Inflammatory macrophage treated with lipopolysaccharide for 4 hours (primary cell): ENCODE measurements at places on chromosomes 16 and 17.
A peak's percentile ranks its signal among the peaks of the same experiment; 100 is the strongest.

DNA sequence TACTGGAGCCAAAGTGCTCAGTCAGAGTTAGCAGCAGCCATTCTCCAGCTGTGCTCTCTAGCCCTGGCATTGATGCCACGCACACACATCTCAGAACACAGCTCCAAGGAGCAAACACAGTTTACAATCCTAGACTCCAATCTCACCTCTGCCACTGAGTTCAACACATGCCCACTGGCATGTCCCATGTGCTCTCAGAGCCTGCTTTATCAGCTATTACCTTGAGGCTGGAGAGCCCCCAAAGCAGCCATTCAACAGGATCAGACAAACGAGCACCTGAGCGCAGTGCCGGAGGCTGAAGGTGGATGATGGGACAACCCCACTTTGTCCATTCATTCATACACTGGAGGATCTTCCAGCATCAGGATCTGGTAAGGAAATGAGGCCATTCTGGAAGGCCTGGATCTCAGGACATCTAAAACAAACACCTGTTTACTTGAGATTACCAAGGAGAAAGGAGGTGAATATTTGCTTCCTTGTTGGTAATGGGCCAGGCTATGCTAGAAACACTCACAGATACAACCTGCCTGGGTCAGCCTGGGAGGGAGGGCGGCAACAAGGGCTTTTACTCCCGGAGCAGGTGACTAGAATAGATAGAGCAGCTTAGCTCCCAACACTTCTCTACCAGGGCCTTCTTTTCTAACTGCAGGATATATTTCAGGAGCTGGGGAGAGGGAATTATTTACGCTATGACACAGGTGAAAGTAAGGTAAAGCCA, 25.4 kb downstream of the RANBP10 start:
- no peak for DNase-seq

GRCh38 chr17:31678431-31678830, 180.6 kb downstream of the COPRS start:
- peak; percentile 69 for DNase-seq

DNA sequence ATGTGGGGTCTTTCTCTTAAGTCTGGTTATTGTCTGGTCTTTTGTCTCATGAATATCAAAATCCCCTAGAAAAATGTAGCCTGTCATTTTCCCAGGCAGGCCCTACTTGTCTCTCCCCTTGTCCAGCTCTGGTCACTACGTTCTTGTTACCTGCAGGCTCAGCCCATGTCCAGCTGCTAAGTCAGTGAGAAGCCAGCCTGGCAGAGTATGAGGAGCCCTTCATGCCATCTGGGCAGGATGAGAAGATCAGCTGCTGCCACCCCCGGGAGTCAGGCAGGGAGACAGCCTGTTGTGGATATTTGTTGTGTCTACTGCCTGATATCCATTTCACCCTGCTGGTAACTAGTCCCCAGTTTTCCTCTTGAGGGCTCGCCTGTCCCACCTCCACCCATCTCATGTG, 88.9 kb downstream of the ASIC2 start:
- no peak for DNase-seq

DNA sequence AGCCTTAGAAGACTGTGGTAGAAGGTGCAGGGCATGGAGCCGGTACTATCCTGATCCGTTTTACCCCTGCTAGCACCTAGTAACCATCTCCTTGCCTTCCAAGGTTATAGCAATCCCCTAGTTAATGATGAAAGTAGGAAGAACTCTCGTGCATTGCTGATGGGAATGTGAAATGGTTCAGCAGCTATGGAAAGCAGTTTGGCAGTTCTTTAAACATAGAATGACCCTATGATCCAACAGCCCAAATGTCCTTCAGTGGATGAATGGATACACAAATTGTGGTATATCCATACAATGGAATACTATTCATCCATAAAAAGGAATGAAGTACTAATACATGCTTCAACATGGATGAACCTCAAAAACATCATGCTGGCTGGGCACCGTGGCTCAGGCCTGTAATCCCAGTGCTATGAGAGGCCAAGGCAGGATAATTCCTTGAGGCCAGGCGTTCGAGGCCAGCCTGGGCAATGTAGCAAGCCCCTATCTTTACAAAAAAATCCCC, 6.2 kb upstream of the SRCIN1 start:
- DNase-seq: no peak

GRCh38 chr17:64608571-64608981, 53.5 kb downstream of the SMURF2 start:
- DNase-seq: peak; percentile 60

- no peak for DNase-seq
Observed at GRCh38 chr16:29303520-29303919, 103.0 kb downstream of the NPIPB11 start.
